ENCODE measurements at places on chromosomes 4 and X. TPM values are rescaled to one million over a fixed set of nuclear protein-coding genes. Genes with fewer than 3 reads are reported as not detected.

DNA sequence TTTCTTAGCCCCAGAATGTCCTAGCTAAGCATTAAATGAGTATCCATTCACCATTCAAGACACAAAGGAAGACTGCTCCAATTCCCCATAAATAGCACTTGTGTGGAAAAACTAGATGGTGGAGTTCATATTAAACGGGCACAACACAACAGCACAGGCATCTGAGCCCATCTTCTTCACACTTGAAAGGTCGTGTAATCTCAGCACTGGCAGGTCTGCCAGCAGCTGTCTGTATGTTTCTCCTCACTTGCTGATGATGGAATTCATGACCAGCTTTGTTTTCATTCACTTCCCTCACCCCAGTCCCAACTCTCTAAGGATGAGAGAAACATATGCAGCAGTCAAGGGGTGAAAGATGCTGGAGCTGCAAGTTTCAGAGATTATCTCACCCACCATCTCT lies 148.7 kb downstream of the AFAP1 start:
- DNase-seq, result no peak

DNA sequence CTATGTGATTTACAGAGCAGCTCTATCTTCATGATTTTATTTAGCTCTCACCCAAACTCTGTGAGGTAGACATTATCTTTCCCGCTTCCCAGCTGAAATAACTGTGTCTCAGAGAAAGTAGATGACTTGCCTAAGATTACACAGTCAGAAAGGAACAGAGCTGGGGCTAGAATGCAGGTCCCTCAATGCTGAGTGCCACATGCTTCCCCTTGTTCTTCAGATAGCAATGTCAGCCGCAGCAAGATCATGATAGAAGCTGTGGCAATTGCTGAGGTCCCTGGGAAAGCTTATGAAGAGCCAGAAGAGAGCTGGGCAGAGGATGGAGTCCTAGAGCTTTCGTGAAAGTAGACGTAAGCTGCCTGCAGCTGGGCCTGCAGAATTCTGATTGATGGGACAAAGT lies 11.1 kb upstream of the GABRE start:
- DNase-seq, result no peak

Gene SMARCA1
- total RNA-seq, result 61.1 TPM

- no peak for DNase-seq
Observed at GRCh38 chr4:113657586-113658233, 103.8 kb downstream of the CAMK2D start.

DNA sequence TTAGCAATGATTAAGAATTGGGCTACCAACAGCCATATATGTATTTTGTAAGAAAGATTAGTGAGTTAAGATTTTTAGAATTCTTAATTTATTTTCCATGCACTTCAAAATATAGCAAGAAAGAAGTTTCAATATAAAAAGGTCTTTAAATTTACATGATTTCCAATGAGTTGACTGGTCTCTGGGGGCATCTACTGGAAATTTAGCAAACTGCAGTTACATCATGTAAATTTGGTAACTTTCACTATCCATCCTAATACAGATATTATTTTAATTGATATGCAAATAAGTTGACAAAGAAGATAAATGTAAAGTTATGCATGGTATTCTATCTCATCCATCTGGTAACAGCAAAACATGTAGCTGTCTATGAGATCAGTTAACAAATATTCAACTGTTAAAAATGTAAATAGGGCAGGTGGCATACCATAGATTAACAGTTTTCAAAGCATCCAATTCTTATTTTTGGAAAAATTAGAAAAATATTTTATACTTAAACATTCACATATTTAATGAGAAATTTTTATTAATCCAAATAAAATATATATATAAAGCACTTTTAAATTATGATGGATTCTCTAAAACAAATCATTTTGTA lies 29.1 kb downstream of the TTC29 start:
- DNase-seq, result peak; percentile 22

GRCh38 chr4:13539619-13540445 lies 4.5 kb downstream of the NKX3-2 start:
- no peak for DNase-seq

DNA sequence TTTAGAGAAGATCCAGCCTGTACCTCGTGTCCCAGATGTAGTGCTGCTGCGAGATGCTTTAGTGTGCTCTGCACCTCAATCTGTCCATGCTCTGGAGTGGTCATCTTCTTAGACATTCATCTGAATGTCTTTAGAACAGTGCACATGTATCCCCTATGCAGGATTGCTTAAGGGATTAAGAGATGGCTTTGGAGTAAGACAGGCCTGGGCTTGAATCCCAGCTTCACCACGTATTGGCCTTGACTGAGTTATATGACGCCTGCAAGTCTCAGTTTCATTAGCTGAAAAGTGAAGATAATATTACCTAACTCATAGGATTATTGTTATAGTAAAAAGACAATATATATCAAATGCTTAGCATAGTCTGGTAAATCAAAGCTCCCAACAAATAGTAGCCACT lies 98.3 kb downstream of the NFKB1 start:
- no peak for DNase-seq

Gene UGT2B7
- not detected for total RNA-seq

DNA sequence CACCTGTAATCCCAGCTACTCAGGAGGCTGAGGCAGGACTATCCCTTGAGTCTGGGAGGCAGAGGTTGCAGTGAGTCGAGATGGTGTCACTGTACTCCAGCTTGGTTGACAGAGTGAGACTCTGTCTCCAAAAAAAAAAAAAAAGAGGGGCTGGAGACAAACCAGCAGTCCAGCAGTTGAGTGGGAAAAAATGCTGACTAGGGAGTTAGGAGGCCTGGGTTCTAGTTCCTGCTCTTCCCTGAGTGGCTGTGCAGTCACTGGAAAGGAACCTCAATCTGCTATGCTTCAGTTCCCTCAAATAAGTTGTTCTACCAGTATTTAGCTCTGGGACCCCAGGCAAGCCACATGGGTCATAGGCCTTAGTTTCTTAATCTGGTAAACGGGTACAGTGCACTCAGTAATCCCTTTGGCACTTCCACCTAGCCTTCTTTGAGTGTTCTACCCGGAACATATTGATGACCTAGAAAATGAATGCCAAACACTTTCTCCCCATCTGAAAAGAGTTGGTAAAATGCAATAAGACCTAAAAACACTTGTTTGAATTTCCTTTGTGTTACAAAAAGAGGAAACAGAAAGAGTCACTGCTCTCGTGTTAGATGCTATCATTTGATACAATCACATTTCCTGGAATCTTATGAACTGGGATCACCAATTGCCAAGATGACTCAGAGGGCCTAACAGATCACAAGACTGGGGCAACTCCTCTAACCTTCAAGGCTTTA lies 99.3 kb upstream of the EGFL6 start:
- DNase-seq, result no peak

GRCh38 chrX:79366873-79367749 lies at the start of gene ITM2A:
Gene ITM2A (minus strand): TSS chrX:79367334. CDS start chrX:79367215, 119 bp downstream.
- DNase-seq, result peak; percentile 31

DNA sequence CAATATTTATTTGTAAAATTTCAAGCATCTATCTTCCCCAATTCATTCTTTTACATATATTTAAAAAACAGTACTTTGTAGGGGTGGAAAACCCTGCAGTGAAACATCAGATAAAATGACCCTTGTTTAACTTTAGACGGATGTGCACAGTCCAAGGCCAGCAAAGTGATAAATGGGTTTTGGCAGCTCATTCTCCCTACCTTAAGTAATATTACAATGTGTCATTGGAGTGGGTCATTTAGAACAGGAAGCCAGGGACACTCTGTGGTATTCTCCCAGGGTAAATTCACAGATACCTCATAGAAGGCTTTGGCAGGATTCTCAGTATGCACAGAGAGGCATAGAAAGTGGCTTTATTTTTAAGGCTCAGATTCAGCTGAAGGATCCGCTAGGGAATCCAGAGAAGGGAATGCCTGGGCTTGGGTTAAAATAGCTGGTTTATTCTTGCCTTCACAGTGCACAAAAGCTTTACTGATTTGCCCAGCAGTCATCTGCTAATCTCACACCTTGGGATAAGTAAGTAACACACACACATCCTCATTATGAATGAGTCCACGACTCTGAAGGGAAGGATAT lies 206.7 kb downstream of the RASL11B start:
- DNase-seq, result no peak

- DNase-seq, result no peak
Observed at GRCh38 chr4:174045381-174045780, 238.1 kb downstream of the FBXO8 start.

Gene ANXA3
- total RNA-seq, result 30.4 TPM

DNA sequence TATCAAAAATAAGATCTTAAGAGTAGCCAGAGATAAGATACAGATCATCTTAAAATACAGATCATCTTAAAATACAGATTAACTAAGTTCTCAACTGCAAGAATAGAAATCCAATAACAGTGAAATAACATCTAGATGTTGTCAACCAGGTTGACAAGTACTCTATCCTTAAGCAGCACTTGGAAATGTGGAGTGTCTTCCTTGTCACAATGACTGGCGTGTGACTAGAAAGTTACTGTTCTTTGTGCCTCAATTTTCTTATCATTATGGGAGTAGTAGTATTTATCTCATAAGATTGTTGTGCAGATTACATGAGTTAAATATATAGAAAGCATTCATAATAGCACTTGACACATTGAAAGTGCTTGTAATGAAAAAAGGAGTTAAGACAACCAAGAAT lies 25.8 kb upstream of the HPGDS start:
- no peak for DNase-seq

DNA sequence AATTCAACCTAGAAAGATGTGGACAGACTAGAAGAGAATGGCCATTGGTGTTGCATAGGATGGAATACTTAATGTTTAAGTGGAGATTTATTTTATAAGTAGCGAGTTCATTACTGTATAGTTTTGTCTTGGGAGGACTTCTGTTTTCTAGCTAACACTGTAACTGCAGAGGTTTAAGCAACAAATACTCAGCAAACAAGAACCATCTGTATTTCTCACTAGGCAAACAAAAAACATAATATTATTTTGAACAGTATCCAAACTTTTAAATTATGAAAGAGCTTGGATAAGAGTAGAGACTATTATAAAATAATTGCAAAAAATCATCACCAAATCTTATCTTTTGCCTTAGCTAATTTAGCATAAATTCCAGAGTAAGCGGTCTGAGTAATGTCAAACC lies 121.1 kb downstream of the GLRA3 start:
- DNase-seq, result no peak

Gene NDST3
- total RNA-seq, result 11.9 TPM

- no peak for DNase-seq
Observed at GRCh38 chr4:125115941-125116340, 198.8 kb upstream of the FAT4 start.

Gene ZNF630
- total RNA-seq, result 1.7 TPM

Gene SPANXC
- not detected for total RNA-seq

Gene SRPK3
- total RNA-seq, result 0.18 TPM

Gene MAGEC1
- total RNA-seq, result not detected

DNA sequence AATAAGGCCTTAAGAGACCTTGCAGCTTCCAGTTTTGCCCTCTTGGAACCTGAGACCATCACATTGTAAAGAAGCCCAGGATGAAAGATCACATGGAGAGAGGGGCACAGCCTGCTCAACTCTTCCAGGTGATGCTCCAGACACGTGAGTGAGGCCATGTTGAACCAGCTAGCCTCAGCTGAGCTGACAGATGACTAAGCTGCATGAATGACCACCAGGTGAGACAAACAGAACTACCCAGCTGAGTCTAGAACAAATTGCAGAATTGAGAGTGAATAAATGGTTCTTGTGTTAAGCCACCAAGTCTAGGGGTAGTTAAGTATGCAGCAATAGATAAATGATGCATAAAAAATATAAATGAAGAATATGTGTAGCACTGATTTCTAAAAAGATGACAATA lies 16.8 kb upstream of the GPR82 start:
- no peak for DNase-seq

GRCh38 chr4:110959041-110959643 lies 336.3 kb upstream of the PITX2 start:
- DNase-seq, result no peak
